ENCODE measurements at places on chromosomes 16 and 17. TPM values are rescaled to one million over a fixed set of nuclear protein-coding genes. Genes with fewer than 3 reads are reported as not detected.

EVPLL gene
- total RNA-seq, result not detected

- H3K36me3 ChIP-seq, result no peaks in the 10 kb centered on the region
- H3K4me3 ChIP-seq, result no peak overlapping the region
- no peak overlapping the region for H3K27ac ChIP-seq
- no peaks in the 10 kb centered on the region for H3K4me1 ChIP-seq
These were observed 97.2 kb downstream of the ZNF18 start for GRCh38 chr17:11900041-11900476.

- DNase-seq, result no peak
- H3K36me3 ChIP-seq, result no peaks in the 10 kb centered on the region
- H3K4me1 ChIP-seq, result no peaks in the 10 kb centered on the region
These were observed 79.4 kb downstream of the LITAF start for GRCh38 chr16:11507350-11507749.

NPIPA3 gene
- not detected for total RNA-seq

ARHGAP23 gene
- 11.2 TPM for total RNA-seq

GRCh38 chr17:8068736-8069586, 18.6 kb downstream of the ALOX12B start:
- H3K27ac ChIP-seq, result peak overlapping the region; percentile 29
- peak; percentile 76 for DNase-seq
- H3K4me1 ChIP-seq, result no peaks in the 10 kb centered on the region

GRCh38 chr16:79049040-79049439, 551.5 kb downstream of the MAF start:
- no peaks in the 10 kb centered on the region for H3K36me3 ChIP-seq
- no peaks in the 10 kb centered on the region for H3K4me1 ChIP-seq
- H3K27ac ChIP-seq, result no peak overlapping the region
- DNase-seq, result no peak

DNA sequence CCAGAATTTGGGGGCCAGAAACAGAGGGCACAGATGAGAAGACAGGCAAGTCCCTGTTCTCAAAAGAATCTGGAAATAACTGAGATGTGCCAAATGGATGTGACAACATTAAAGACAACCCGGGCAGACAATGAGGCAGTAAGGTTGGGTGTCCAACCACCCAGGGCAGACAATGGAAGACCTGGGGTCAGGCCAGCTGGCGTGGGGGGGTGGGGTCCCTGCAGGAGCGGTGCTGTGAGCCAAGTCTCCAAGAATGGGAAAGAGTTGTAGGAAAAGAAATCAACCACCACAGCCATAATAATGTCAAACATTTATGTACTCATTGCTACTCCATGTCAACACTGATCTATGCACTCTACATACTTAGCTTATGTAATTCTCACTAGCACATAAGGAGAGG, 203.3 kb downstream of the C16orf78 start:
- no peak for DNase-seq
- no peak overlapping the region for H3K27ac ChIP-seq
- no peaks in the 10 kb centered on the region for H3K4me1 ChIP-seq
- H3K36me3 ChIP-seq, result no peaks in the 10 kb centered on the region

DNA sequence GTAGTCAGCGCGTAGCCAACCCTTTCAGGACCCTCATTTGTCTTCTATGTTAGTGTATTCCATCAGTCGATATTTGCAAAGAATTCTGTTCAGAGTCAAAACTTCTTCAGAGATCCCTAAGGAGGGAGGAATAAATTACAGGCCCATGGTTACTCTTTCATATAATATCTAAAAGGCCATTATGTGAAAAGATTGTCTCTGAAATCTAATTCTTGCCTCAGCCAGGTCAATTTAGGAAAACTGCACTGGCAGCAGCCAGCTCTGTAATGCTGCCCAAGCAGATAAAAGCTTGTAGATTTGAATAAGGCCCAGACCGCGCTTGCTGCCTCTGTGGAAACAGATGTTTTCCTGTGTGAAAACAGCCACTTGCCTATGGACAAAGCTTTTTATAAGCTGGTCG, 379.8 kb downstream of the CNTNAP4 start:
- no peak overlapping the region for H3K4me3 ChIP-seq
- no peaks in the 10 kb centered on the region for H3K36me3 ChIP-seq
- H3K27me3 ChIP-seq, result no peaks in the 10 kb centered on the region

DNA sequence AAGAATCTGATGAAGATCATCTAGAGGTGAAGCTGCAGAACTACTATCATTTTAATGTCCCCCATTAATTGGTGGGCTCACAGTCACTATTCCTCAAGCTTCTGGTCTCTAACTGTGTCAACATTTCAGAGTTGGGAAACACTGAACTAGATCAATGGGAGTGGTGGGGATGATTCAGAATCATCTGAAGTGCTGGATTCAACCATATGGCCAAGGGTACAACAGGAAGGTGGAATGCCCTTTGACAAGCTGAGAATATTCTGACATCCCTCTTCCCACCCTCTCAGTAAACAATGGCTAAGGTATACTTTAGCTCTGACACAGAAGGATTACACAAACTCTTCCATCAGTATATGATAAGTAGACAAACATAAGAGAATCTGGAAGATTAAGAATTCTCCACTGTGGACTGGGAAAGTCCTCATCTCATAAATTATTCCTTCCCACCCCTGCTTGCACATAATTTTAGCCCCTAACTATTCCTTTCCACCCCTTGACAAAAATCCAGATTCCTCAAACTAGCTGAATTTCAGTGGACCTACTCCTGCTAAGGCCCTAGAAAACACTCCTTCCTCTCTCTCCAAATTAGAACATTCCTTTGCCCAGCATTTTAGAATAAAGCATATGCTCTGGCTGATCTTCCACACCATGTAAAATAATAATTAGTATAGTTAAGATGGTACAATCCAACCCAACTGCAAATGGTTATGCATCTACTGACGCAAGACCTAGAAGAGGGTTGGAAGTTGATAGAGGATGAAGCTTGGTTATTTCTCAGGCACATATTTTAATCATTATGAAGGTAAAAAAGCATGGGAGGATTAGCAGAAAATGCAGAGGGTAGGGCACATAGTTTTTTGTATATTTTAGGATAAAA, 16.3 kb upstream of the RFFL start:
- no peak overlapping the region for H3K4me3 ChIP-seq
- H3K4me1 ChIP-seq, result peaks cover 31% of the 10 kb centered on the region
- H3K27ac ChIP-seq, result no peak overlapping the region
- DNase-seq, result no peak

GRCh38 chr16:6363396-6363795, 969.2 kb upstream of the RBFOX1 start:
- no peak overlapping the region for H3K27ac ChIP-seq
- DNase-seq, result no peak
- H3K4me3 ChIP-seq, result no peak overlapping the region
- no peaks in the 10 kb centered on the region for H3K27me3 ChIP-seq
- no peaks in the 10 kb centered on the region for H3K4me1 ChIP-seq

AANAT gene
- not detected for total RNA-seq

- H3K4me3 ChIP-seq, result no peak overlapping the region
- peak; percentile 81 for DNase-seq
- H3K36me3 ChIP-seq, result no peaks in the 10 kb centered on the region
- H3K27ac ChIP-seq, result no peak overlapping the region
- H3K27me3 ChIP-seq, result no peaks in the 10 kb centered on the region
These were observed 78.7 kb downstream of the N4BP1 start for GRCh38 chr16:48531011-48531962.

DNA sequence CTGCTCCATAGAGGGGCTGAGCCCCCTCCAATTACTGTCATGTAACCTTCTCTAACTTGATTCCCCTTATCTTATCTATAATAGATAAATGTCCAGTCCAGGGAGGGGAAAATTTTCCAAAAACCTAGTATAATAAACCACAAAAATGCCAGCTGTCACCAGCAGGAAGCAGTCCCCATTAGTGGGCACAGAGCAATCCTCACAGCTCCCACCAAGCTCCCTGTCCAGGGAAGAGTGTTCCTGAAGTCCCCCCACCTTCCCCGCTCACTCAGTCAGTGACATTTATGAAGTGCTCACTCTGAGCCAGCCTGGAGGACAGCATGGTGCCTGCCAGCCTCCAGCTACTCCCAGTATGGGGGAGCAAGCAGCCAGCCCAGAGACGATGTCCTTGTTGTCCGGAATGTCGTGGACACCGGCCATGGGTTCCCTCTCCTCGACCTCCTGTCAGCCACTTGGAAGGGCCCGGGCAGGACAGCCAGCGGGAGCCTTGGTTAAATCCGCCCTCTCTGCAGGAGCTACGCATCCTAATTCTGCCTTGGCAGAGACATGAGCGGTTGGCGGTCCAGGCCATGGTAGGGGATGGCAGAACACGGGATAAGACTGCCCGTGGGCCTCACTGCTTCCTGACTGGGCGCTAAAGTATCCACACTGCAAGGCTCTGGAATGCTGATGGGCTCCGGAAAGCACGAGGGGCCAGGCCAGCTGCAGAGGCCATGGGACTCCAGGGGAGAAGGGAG, 102.0 kb upstream of the CDH5 start:
- peaks cover 11% of the 10 kb centered on the region for H3K4me1 ChIP-seq
- H3K4me3 ChIP-seq, result no peak overlapping the region
- peak; percentile 64 for DNase-seq
- H3K27me3 ChIP-seq, result no peaks in the 10 kb centered on the region

GRCh38 chr16:23131931-23132621, 17.2 kb downstream of the USP31 start:
- no peak for DNase-seq
- H3K27ac ChIP-seq, result peak overlapping the region; percentile 89

- H3K36me3 ChIP-seq, result no peaks in the 10 kb centered on the region
- peak overlapping the region; percentile 17 for H3K27ac ChIP-seq
- peak; percentile 82 for DNase-seq
- H3K4me3 ChIP-seq, result no peak overlapping the region
These were observed 39.3 kb downstream of the CHD9 start for GRCh38 chr16:53094013-53094630.

DNA sequence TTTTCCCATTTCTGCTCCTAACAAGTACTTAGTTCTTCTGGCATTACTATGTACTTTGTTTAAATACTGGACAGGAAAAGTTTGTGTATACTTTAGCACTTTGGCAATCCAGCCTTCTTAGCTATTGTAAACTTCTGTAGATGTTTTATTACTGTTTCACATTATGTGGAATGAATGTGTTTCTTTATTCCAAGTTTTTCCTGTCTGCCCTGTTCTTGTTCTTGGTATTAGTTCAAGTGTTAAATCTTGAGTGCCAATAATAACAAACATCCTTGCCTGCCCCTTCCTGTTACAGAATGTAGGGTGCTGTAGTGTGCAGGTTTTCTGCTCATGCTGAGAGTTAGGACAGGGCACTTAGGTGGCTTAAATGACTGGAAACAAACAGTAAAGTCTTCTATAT, 7.3 kb upstream of the CAPNS2 start:
- H3K27me3 ChIP-seq, result no peaks in the 10 kb centered on the region
- H3K4me3 ChIP-seq, result no peak overlapping the region
- no peak for DNase-seq
- no peaks in the 10 kb centered on the region for H3K4me1 ChIP-seq

DNA sequence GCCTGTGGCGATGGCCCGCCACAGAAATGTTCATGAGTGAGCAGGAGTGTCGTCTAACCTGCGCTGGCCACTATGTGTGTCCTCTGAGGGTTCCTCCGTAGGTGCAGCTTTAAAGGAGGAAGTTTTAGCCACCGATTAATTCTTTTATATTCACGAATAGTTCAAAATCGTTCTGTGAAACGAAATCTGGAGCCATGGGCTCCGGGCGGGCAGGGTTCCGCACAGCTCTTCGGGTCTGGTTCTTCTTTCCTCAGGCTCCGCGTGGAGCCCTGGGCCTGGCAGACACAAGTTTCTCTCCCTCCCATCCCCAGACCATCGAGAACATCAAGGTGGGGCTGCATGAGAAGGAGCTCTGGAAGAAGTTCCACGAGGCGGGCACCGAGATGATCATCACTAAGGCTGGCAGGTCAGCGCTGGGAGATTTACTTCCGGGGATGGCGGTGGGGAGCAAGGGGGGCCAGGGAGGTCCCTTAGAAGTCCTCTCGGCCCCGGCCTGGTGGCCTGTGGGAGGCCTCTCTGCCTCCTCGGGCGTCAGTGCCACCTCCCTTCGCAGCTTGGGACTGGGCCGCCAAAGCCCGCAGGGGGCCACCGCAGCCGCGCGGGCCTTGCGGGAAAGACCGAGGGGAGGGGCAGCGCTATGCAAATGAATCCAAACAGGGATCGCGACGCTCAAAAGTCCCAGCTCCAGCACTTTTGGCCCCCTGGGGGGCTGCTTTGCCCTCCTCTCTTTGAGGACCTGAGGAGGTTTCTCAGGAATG, 5.2 kb downstream of the TBX4 start:
- H3K27ac ChIP-seq, result no peak overlapping the region
- H3K4me1 ChIP-seq, result no peaks in the 10 kb centered on the region
- H3K4me3 ChIP-seq, result no peak overlapping the region
- H3K36me3 ChIP-seq, result no peaks in the 10 kb centered on the region

SLC16A6 gene
- total RNA-seq, result not detected

DNA sequence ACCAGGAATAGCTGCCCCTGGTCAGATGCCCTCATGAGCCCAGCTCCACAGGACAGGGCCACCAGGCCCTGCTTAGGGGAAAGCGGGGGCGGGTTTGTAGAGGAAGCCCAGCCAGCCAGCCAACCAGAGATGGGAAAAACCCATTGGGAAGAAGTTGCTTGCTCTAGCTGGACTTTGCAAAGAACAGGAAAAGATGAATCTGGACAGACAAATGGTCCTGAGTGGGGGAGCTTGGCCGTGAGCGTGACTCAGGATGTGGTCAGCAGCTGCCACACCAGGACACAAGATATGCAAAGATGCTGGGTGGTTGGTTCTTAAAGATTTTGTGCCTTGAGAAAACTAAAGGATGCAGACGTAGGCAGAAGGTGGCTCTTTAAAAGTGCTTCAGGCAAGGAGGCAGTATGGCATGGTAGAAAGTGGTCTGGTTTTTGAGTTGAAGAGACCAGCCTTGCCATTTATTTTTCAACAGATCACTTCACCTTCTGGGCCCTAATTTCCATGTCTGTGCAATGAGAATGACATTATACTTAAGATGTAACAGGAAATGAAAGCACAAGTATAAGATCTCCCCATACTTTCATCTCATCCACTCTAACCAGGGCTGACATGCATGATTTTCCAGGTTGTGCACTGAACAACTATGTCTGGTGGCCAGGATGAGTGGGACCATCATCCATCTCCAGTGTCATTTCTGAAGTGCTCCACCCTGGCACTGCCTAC, 27.8 kb upstream of the HEATR6 start:
- no peak overlapping the region for H3K4me3 ChIP-seq
- H3K36me3 ChIP-seq, result no peaks in the 10 kb centered on the region
- H3K4me1 ChIP-seq, result no peaks in the 10 kb centered on the region
- no peak overlapping the region for H3K27ac ChIP-seq

- no peak for DNase-seq
- no peak overlapping the region for H3K4me3 ChIP-seq
- no peaks in the 10 kb centered on the region for H3K36me3 ChIP-seq
- peaks cover 29% of the 10 kb centered on the region for H3K4me1 ChIP-seq
- H3K27ac ChIP-seq, result no peak overlapping the region
- H3K27me3 ChIP-seq, result no peaks in the 10 kb centered on the region
These were observed 33.7 kb upstream of the VPS4A start for GRCh38 chr16:69277413-69277812.

- no peaks in the 10 kb centered on the region for H3K36me3 ChIP-seq
- no peak overlapping the region for H3K27ac ChIP-seq
- H3K4me3 ChIP-seq, result no peak overlapping the region
- H3K4me1 ChIP-seq, result no peaks in the 10 kb centered on the region
- no peak for DNase-seq
These were observed 604.0 kb upstream of the SALL1 start for GRCh38 chr16:51755039-51755501.

Measured in sigmoid colon (tissue), 7 donors.